ENCODE measurements at places on chromosomes 13 and 19.

DNA sequence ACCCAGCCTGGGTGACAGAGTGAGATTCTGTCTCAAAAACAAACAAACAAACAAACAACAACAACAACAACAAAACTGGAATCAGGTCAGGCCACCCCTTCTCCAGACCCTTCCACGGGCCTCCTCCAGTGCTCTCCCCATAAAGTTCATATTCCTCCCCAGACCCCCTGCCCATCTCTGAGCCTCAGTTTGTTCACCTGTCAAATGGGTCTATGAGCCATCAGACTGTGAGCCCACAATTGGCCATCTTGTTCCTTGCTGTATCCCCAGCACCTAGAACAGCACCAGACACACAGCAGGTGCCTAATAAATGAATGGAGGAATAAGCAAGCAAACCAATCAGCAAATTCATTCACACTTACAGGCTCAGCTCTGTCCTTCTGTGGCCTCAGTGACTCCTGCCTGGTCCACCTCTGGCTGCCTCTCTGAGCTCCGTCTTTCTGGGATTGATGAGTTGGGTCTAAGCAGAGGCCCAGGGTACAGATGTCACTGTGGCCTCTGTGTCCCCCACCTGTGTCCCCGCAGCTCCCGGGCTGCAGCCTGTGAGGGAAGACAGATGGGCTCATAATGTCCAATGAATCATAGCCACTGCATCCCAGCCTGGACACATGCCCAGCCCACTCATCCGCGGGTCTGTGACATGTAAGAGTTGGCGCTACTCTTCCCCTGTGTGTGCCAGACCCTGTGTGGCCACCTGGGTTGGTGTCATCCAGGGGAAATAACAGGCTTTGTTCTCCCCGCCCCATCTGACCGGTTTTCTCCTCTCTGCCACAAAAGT is 19.6 kb upstream of the PTPRS start:
- DNase-seq: no peak

GRCh38 chr19:15550929-15551292 is 42.6 kb downstream of the CYP4F22 start:
- no peak for DNase-seq

DNA sequence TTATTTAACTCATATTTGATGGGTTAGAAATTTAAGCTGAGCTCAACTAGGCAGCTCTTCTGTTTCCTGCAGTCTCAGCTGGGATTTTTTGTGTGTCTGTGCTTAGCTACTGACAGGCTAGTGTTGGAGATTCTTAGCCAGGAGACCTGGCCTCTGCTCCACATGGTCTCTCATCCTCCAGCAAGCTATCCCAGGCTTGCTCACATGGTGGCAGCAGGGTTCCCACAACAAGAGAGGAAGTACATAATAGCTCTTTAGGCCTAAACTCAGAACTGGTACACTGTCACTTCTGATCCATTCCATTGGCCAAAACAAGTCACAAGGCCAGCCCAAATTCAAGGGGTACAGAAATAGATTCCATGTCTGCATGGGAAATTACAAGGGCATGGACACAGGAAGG is 406.2 kb downstream of the SUCLA2 start:
- DNase-seq: no peak

GRCh38 chr13:97185291-97185690 is 36.8 kb upstream of the MBNL2 start:
- no peak for DNase-seq

GRCh38 chr13:35164324-35164932 is 222.4 kb downstream of the NBEA start:
- DNase-seq: peak; percentile 6

- no peak for DNase-seq
These were observed 53.6 kb downstream of the WDFY2 start for GRCh38 chr13:51637852-51638215.

DNA sequence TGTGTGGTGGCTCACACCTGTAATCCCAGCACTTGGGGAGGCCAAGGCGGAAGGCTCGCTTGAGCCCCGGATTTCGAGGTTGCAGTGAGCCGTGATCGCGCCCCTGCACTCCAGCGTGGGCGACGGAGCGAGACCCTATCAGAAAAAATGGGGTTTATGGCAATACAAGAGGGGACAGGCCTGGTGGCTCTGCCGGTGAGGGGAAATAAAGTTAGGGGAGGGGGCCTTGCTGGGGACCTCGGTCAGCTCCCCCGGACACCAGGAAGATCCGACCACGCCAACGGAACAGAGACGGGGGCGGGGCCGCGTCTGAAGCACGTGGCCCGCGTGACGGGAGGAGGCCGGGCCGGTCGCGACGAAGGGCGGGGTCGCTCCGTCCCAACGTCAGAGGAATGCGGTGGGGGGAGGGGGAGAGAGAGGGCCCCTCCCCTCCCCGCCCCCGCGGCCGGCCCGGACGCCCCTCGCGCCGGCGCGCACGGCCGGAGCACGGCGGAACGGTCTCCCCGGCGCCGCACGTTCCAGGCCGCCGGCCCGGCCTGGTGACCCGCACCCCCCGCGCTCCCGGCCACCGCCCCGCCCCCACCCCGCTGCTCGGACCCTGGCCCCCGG is 1.9 kb upstream of the HNRNPL start:
- peak; percentile 93 for DNase-seq

GRCh38 chr19:823565-824121 is 1.9 kb upstream of the PLPPR3 start:
- no peak for DNase-seq

DNA sequence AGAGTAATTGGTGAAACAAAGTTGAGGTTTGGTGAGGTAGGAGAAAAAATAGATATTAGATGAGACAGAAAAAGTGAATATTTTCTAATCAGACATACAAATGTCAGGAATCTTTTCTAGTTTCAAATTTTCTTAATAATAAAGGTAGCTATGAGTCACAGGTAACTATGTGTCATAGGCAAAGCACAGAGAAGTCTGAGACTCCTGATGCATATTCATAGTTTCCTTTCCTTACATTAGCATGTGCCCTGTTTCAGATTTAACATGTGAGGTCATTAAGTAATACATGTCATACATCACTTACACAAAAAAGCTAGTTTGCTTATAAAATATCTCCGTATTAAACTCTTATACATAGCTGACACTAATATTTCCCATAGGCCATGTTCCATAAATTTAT is 1141.3 kb upstream of the PCDH20 start:
- no peak for DNase-seq

DNA sequence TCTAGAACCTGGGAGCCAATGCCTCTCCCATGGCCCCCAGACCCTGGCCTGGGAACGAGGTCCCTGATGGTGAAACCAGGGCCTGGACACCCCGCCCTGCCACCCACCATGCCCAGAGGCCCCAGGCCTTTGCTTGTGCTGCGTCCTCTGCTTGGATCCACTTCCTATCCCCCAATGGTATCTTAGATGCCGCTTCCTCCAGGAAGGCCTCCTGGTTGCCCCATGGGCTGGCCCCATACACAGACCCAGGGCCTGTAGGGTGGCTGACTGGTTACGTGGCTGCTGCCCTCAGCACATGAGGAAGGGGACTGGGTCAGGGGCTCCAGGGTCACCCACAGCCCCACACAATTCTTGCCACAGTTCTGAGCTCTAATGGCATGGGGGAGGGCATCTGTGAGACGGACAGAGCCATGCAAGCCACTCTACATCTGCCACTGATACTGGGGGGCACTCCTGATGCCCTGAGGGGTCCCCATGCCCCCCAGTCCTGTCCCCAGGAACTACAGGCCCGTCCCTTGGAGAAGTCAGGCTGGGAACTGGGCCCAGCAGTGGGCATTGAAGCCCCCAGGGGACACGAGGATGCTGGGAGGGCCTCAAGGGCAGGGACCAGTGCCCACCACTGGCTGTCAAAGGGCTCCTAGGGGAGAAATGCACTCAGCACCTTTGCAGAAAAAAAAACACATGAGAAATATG is 5.0 kb downstream of the RPL36 start:
- DNase-seq: no peak

DNA sequence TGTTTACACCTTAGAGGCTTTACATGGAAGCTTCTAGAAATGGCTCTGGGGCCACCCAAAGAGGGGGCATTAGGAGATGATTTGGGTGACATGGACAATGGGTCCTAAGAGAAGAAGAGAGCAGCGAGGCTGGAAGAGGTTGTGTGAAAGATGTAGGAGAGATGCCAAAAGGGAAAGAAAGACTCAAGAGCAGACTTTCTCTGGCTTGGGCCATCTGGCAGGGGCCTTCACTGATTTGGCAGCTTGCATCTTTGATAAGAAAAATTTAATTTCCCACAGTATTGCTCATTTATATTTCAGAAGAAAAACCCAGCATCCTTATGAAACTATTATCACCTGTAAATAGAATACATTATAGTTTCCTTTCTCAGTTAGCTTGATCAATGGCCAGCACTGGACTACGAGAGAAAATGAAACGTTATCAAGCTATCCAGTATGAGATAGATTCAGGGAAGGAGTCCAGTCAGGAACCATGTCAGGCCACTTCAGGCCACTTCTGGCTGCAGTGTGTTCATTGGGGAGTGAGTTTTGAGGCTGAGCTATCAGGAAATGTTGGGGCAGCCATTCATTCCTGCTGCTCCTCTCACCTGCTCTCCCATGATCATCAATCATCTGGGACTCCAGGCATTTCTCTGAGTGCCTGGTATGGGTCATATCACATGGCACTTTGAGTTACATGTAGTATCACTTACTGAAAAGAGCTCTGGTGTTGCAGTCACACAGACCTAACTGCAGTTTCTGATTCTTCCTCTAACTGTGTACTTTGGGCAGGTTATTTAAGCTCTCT is 10.3 kb downstream of the SCEL start:
- DNase-seq: peak; percentile 8

- no peak for DNase-seq
These were observed 4.2 kb downstream of the POLR2E start for GRCh38 chr19:1090731-1091543.

DNA sequence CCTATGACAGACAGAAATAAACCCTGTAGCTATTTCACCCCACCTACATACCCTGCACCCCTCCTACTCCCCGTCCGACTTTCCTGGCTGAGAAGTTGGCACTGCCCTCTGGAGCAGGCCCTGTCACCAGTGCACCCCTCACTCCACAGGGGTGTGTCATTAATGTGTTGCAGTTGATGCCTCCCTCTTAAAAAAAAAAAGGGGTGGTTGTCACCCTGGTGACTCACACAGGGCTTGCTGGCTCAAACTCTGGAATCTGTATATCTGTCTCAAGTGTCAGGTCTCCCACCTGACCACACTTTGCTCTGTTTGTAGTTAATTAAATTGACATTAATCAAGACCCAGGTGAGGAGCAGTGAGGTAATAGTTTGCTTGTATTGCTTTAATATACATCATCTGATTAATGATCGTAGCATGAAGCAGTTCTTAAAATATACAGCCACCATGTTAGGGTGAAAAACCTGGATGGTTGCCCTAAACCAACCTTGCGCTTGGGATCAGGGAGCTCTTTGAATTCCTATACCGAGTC is 2.0 kb upstream of the GATAD2A start:
- DNase-seq: no peak

DNA sequence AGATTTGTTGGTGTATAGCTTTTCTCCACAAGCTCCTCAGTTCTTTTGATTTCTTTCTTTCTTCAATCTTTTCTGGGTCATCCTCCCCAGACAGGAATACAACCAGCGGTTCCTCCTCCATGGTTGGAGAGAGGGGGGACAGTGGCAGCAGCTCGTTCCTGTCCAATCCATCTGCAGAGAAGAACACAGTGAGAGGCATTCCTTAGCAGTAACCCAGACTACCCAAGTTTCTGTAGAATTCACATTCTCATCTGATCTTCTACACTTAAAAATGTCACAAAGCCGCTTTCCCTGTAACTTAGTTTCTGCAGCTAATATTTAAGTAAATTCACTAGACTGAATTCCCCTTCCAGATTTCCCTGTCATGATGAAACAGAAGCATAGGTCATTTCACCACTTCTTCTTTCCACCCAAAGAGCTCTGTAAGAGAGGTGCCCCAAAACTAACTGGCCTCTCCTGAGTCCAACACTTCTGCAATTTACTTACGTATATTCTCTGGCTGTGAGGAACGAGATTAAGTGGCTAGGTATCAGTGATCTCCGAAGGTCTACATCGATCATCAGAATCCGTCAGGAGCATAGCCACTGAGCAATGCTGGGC is 171.9 kb downstream of the TBC1D4 start:
- DNase-seq: no peak

DNA sequence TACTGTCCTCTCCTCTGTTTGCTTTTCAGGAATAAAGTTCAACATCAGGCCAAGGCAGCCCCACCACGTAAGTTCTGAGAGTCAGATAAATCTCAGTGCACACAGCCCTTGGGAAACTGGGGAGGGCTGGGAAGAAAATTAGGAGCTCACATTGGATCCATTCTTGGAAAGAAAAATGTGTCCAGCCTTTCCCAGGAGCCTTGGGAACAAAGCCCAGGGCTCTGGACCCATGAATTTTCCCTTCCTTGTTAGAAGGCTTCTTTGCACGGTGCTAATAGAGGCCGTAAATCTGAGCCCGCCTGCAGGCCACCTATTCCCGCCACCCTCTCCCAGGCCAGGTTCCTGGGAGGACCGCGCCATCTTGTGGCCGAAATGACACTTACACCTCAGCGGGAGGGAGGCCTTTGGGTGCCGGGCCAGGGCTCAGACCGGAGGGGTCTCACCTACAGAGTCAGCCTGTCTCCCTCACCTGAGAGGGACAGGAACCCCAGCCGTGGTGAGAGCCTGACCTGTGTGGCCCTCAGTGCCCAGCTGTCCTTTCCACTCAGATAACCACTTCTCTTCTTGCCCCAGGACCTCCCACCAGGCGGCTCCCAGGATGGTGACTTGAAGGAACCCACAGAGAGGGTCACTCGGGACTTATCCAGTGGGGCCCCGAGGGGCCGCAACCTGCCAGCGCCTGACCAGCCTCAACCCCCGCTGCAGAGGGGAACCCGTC is 25.1 kb upstream of the KCTD15 start:
- DNase-seq: peak; percentile 9

- DNase-seq: no peak
These were observed 79.9 kb upstream of the ABCC4 start for GRCh38 chr13:95381212-95381527.

GRCh38 chr13:71015516-71015915 is 851.5 kb downstream of the DACH1 start:
- no peak for DNase-seq

GRCh38 chr13:22944378-22944777 is 236.4 kb upstream of the SGCG start:
- no peak for DNase-seq

- no peak for DNase-seq
These were observed 154.0 kb downstream of the RGCC start for GRCh38 chr13:41611385-41611784.

Data from NCI-H187 (cell line).